ENCODE measurements at places on chromosomes 7 and 10.

GRCh38 chr7:44547536-44548231 is 6.6 kb upstream of the NPC1L1 start:
- no peak for DNase-seq

DNA sequence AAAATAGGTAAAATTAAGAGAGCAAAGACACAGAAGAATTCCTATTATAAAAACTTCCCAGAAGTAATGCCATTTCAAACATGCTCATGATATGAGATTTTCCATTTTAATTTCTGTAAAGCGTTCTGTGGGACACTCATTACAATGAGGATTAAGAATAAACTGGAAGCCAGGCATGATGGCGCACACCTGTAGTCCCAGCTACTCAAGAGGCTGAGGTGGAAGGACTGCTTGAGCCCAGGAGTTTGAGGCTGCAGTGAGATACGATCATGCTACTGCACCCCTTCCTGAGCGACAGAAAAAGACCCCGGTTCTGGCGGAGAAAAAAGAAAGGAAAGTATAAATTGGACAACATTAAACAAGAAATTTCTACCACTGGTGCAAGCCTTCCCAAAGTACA is 1.5 kb downstream of the DNA2 start:
- no peak for DNase-seq

GRCh38 chr10:90193240-90193985 is 492.0 kb downstream of the KIF20B start:
- peak; percentile 38 for DNase-seq

- no peak for DNase-seq
Observed at GRCh38 chr10:29140151-29140550, 148.7 kb upstream of the LYZL1 start.

DNA sequence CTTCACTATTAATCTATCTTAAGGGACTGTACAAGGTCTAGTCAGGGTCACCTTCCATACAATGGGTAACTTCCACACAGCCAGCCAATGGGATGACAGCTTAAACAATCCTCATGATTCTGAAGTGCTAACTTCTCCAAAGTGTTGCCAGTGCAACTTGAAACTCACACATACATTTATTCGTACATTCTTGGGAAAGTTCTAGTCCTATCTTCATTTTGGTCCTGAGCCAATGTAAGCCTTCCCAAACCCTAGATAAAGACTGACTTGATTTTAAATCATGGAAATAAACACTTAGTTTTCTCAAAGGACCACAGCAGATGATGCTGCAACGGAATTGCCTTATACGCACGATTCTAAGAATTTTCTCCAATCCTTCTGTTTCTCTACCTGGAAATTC is 117.5 kb upstream of the COL1A2 start:
- no peak for DNase-seq

DNA sequence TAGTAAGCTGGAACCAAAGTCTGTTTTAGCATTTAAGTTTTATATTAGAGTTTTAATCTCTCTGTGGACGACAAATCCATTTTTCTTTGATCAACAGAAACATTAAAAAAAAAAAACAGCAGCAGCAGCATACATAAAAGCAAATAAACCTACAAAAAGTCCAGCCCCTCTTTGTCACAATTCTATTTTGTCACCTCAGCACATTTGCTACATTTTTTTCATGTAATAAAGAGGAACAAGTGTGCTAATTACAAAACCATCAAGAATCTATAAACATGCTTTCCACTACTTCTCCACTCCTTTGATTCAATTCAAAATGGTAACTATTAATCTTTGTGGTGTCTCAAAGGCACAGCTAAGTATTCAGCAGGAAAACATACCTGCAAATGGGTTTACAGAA is 259.8 kb upstream of the GNAI1 start:
- no peak for DNase-seq

GRCh38 chr7:74583630-74584029 is 73.9 kb upstream of the GTF2I start:
- no peak for DNase-seq

- no peak for DNase-seq
Observed at GRCh38 chr10:29667191-29667590, 32.4 kb upstream of the SVIL start.

- peak; percentile 37 for DNase-seq
Observed at GRCh38 chr10:116888380-116889055, 39.2 kb downstream of the ENO4 start.

- no peak for DNase-seq
Observed at GRCh38 chr7:47000561-47000960, 581.4 kb downstream of the TNS3 start.

DNA sequence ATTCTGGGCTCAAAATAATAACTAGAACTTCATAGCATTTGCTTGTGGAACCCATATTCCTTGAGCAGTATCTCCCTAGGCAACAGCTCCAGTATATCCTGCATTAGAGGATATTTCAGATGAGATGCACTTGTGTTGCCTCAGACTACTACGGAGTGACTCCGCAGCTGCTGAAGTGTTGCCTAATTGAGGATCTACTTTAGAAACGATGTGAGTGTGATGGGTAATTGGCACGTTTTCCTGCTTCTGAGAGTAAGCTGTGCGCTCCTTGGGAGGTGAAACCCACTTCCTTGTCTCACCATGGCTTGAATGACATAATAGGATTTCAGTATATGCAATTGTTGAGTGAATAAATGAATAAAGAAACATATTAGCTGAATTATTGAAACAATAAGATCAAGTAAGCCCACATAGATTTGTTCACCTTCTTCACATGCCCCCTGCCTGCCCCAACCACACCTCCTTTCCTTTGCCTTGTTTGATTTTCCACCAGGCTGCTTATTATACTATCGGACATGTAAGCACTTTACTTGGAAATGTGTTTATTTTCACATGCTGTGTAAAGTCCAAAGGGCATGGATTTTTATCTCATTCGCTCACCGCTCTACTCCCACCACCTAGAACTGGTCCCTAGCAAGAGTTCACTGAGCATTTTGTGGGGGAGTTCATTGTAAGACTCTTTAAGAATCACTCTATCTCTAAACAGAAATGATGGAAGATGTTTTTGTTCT is 303.8 kb downstream of the KCNMA1 start:
- no peak for DNase-seq

- DNase-seq: no peak
Observed at GRCh38 chr10:77678146-77678545, 40.5 kb upstream of the KCNMA1 start.
